ENCODE measurements at places on chromosomes 4 and X.

DNA sequence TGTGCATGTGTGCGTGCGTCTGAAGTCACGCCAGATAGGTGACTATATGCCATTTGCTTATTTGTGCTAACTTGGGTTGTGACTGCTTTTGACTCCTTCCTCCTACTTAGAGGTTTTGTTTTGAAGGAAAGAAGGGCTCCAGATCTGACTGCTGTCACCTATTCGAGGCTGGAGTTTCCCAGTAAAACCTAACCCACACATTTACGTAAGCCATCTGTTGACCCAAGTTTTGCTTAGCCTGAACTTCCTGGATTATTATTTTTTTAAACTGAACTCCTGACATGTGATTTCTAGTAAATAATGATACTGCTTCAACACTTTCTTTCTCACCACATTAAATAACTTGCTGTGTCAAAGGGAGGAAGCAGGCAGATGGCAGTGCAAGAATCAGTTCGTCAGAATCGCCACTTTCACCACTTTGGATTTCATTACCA lies 41.5 kb downstream of the DTHD1 start:
- DNase-seq, result no peak

GRCh38 chrX:118156254-118156952 lies 39.8 kb upstream of the KLHL13 start:
- DNase-seq, result no peak

- no peak for DNase-seq
Observed at GRCh38 chr4:86744570-86744969, 104.6 kb downstream of the SLC10A6 start.

- DNase-seq, result no peak
Observed at GRCh38 chr4:61094854-61095598, 105.1 kb upstream of the ADGRL3 start.

DNA sequence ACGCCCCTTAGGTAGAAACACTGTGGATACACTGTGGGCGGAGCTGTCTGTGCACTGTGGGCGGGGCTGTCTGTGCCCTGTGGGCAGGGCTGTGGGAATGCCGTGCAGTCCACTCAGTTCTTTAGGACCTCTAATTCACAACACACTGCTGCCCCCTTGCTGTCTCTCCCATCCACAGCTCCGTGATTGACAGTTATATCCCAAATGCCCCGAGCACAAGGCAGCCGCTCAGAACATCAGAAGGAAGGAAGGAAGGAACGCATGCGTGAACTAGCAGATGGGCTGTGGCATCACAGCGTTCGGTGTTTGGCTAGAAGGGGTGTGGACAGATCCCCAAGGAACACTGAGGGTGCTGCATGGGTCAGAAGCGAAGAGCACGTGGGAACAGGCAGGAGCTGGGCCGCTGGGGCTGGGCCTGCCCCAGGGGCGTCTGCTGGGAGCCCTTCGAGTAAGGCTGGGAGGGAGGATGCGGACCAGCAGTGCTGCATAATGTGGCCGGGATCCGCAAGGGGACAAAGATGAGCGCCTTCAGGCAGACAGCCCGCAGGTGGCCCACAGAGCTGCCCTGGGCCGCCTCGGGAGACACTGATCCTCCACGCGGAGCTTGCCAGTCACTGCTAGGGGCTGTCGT lies 29.8 kb downstream of the ACOX3 start:
- DNase-seq, result peak; percentile 63

- DNase-seq, result no peak
Observed at GRCh38 chr4:184420402-184420801, 53.9 kb downstream of the IRF2 start.

DNA sequence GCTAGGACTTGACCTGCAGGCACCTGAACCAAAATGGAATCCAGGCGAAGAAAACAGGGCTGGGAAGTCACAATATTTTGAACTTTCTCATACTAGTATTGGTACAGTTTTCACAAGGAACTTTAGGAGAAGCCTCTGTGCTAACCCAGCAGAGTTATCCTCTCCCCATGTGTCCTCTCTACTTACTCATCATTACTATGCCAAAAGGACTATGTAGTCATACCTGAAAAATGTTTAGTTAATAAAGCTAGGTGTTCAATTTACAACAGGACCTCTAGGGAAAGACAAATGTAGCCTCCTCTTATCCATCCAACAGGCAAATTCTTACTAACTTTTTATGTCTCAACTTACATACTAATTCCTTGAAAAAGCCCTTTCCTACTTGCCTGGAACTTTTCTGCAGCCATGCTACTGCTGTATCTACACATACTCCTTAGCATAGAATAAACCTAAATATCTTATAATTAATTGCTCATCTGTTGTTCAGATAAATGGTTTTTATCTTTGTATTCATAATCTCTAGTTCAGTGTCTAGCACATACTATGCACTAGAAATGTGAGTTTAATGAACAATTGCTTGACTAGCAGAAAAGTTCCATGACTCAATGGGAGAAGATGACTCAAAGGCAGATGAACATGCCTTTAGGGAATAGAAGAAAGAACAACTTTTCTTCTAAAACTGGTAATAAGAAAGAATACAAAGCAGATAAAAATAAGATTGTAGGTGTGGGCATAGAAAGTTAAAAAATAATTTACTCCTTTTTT lies 215.5 kb upstream of the VEGFC start:
- DNase-seq, result peak; percentile 66

DNA sequence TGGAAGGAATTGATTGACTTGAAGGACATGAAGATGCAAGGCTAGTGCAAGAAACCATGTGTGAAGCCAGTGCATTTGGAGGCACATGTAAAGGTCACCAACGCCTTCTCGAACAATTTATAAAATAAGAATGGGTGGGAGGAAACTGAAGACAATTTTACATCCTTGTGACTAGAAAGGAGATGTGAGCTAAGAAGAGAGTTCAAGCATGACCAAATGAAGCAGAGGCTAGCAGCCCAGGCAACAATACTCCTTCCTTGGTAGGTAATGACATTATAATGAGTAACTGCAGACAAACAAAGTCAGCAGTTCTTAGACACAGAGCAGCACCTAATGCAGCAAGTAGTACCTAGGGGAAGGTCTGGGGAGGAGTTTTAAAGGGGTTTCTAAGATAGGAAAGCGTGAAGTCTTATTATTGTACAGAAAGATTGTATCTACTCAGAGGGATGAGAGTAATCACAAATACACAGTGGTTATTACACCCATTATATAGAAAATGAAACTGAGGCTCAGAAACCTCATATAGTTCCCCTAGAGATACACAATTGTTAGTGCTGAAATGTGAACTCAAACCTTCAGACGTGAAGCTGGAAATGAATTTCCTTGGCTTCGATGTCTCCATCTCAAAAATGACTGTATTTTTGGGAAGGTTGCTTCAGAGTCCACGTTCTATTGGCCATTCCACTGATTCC lies 56.1 kb downstream of the ATXN3L start:
- no peak for DNase-seq

DNA sequence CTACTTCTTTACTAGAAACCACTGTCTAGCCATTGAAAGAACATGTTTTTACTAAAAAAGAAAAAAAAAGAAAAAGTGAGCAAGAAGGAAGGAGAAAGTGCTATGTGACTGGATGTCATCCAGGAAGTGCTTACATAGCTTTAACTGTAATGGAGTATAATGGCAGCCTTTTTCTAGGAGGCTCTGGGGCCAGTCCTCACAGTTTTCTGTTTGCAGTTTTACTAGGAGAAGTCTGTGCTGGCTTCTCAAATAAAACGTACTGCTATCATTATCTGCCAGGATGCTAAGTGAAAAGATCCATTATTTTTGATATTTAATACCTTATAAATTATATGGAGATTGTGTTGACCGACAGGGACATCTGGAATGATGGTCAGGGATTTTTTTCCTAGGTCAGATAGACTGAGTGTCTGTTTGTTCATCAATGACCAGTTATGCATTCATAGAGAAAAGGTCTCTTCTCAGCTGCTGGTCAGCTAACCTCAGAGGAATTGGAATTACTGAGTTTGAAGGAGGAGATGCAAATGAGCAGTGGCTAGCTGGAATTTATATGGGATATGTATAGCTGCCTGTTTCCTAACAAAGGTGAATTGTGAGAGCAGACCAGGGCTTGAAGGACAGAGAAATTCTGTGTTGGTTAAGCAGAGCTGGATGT lies 21.7 kb downstream of the LPAR4 start:
- DNase-seq, result no peak

Data from fibroblast of upper back skin (primary cell).